ENCODE measurements at places on chromosomes 12 and 14.

- no peak for DNase-seq
Measured at GRCh38 chr12:39116861-39117260, 211.5 kb upstream of the CPNE8 start.

DNA sequence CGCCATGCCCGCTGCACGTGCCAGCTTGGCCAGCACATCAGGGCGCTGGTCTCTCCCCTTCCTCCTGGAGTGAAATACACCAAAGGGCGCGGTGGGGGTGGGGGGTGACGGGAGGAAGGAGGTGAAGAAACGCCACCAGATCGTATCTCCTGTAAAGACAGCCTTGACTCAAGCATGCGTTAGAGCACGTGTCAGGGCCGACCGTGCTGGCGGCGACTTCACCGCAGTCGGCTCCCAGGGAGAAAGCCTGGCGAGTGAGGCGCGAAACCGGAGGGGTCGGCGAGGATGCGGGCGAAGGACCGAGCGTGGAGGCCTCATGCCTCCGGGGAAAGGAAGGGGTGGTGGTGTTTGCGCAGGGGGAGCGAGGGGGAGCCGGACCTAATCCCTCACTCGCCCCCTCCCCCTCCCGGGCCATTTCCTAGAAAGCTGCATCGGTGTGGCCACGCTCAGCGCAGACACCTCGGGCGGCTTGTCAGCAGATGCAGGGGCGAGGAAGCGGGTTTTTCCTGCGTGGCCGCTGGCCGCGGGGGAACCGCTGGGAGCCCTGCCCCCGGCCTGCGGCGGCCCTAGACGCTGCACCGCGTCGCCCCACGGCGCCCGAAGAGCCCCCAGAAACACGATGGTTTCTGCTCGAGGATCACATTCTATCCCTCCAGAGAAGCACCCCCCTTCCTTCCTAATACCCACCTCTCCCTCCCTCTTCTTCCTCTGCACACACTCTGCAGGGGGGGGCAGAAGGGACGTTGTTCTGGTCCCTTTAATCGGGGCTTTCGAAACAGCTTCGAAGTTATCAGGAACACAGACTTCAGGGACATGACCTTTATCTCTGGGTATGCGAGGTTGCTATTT, 914 bp upstream of the CCND2 start:
- DNase-seq = peak; percentile 74

- DNase-seq = no peak
Measured at GRCh38 chr14:50599700-50600444, 39.9 kb downstream of the ATL1 start.

DNA sequence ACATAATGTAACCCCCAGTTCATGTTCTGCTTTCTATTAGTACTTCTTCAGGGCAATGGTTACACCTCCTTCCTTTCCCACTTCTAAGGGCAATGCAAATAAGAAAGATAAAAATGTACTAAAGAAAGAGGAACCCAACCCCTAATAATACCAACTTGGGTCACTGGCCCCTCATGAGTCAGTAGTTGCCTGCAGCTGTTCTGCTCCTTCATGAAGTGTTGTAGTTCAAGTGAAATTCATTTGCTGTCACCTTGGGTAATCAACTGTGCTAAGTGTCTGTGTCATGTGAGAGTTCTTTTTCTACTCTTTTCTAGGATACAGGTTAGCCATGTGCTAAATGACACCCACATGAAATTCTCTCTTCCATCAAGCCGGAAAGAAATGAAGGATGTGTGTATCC, 91.8 kb downstream of the PLXNC1 start:
- DNase-seq = no peak

GRCh38 chr14:69321601-69322330, 61.8 kb downstream of the GALNT16 start:
- no peak for DNase-seq

GRCh38 chr14:85599939-85600338, 70.0 kb downstream of the FLRT2 start:
- no peak for DNase-seq

DNA sequence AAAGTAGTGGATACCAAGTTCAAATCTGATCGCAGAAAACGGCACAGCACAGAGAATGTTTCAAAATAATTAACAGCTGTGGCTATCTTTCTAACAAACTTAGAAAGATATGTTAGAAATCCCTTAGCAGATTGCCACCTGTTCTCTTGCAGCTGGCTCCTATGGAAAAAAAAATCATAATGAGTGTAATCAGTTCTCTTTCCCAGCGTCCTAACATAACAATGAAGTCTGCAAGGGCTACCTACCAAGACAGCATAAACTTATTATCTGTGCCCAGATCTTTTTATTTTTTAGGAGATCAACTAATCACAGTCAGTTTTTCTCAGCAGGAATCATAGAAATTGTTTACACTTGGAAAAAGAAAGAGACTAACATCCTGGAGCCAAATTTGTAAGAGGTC, 358.6 kb upstream of the FOXG1 start:
- DNase-seq = no peak

- no peak for DNase-seq
Measured at GRCh38 chr12:90029317-90029716, 320.7 kb upstream of the ATP2B1 start.

DNA sequence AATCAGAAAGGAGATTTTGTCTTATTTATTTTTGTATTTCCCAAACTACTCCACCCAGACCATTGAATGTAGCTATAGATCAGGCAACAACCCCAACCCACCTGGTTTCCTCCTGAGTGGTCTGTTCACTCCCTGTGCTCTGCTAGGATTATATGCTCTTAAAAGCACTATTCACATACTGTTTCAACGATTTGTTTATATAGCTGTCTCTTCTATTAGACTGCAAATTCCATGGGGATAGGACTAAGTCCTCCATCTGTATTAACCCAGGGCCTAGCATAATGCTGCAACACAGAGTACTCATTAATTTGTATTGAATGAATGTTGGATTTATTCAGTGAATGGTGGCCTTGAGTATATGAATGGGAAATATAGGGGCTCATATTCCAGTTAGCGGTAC, 307.6 kb downstream of the RAD51B start:
- no peak for DNase-seq

- DNase-seq = no peak
Measured at GRCh38 chr14:59698793-59699192, 122.2 kb upstream of the CCDC175 start.

GRCh38 chr12:55684761-55685370, 22.8 kb downstream of the ITGA7 start:
- DNase-seq = no peak

GRCh38 chr14:104116756-104117340, 21.5 kb upstream of the KIF26A start:
- DNase-seq = no peak

DNA sequence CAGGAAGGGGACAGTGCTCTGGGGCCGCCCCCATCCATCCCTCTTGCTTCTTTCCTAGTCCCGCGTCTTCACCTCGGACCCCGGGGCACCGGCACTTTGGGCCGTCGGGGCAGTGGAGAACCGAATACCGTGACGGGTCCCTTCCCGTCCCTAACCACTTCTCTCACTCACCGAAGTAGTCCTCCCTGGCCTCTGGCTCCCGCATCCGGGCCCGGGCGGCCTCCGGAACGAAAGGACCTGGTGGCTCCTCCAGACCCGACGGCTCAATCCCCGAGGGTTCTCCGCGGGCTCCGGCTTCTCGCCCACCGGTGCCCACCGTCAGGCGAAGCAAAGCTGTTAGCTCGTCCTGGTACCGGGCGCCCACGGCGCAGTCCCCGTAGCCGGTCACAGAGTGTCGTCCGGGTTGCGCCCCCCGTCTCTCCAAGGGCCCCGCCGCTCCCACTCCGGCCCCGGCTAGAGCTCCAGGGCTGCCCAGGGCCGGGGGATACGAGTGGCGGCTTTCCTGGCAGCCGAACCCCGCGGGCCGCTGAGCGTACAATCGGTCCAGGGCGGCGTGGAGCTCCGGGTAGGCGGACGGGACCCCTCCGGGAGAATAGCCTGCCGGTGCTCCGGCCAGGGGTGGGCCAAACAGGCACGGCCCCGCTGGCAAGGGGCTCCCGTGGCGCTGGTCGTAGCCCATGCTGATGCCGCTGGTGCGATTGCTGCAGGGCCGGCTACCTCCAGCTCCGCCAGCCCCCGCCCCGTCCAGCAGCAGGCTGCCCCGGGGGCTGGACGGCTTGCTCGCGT, 1.1 kb downstream of the AJUBA start:
- no peak for DNase-seq

DNA sequence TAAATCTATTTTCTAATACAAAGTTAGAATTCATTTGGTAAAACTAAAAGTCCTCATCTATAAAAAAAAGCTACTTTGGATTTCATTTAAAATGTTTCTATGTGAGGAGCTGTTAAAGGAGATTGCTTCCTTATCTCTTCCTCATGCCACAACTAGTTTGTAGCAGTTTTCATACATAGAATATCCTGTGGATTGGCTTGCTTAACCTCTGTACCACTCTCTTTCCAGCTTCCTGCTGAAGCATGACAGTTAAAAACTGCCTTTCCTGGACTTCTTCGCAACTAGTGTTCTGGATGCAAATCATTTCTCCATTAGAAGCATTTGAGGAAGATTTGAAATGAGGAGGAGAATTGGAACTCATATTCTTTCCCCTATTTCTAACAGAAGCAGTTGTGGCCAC, 49.6 kb downstream of the ST8SIA1 start:
- no peak for DNase-seq

- peak; percentile 54 for DNase-seq
Measured at GRCh38 chr14:100072783-100073346, 7.6 kb downstream of the EVL start.

DNA sequence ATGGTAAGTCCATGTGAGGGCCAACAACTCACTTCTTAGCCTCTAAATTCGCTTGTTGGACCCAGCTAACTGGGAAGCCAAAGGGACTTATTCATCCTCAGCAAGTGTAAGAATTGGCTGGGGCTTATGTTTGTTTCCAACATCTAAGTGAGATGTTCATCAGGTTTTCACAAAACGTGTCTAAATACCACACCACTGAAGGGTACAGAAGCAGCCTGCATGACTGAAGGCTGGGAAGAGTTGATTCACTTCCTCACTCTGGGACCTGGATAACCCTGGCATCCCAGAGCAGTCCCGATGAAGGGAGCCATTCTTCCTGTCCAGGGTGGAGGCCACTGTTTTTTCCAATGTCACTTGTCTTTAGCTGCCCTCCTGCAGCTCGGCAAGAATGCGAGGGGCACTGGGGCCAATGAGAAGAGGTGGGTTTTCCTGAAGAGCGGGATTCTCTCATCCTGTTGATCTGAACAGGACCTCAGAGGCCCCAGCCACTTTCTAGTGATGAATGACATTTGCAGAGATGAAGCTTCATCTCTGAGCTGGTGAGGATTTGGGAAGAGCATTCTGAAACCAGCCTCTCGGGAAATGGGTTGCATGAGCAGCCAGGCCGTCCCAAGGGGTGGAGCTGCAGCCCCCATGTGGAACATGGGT, 12.2 kb upstream of the COL2A1 start:
- no peak for DNase-seq

- no peak for DNase-seq
Measured at GRCh38 chr14:32434880-32435279, 105.8 kb downstream of the AKAP6 start.

GRCh38 chr12:8866429-8866828, 44.0 kb downstream of the A2ML1 start:
- no peak for DNase-seq

DNA sequence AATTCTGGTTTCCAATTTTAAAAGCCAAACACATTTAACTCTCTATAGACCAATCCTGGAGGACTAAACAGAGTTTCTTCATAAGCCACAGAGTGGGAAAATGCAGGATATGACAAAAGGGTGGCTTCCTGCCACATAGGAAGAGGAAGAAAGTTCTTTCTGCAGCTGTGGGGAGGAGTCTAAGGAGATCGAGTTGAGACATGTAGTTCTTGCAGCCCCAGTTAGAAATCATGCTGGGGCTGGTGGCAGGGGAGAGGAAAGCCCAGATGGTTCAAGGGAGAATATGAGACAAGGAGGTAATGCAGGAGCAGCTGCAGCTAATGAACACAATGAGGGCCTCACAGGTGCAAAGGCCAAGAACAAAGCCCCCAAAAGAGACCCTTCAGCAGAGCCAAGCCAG, 85.0 kb upstream of the ARID2 start:
- no peak for DNase-seq

All from stimulated activated CD8-positive, alpha-beta memory T cell treated with anti-CD3 and anti-CD28 coated beads, Interleukin-7, amount 100 ng/mL, for 4 hours (primary cell).